ENCODE measurements at places on chromosomes 16 and 17.

GRCh38 chr16:35221482-35222185 is 1762.2 kb downstream of the TP53TG3F start:
- DNase-seq, result no peak

- DNase-seq, result peak; percentile 80
These were observed 91.5 kb upstream of the TMEM97 start for GRCh38 chr17:28227316-28228108.

GRCh38 chr16:51734220-51734619 is 583.1 kb upstream of the SALL1 start:
- no peak for DNase-seq

DNA sequence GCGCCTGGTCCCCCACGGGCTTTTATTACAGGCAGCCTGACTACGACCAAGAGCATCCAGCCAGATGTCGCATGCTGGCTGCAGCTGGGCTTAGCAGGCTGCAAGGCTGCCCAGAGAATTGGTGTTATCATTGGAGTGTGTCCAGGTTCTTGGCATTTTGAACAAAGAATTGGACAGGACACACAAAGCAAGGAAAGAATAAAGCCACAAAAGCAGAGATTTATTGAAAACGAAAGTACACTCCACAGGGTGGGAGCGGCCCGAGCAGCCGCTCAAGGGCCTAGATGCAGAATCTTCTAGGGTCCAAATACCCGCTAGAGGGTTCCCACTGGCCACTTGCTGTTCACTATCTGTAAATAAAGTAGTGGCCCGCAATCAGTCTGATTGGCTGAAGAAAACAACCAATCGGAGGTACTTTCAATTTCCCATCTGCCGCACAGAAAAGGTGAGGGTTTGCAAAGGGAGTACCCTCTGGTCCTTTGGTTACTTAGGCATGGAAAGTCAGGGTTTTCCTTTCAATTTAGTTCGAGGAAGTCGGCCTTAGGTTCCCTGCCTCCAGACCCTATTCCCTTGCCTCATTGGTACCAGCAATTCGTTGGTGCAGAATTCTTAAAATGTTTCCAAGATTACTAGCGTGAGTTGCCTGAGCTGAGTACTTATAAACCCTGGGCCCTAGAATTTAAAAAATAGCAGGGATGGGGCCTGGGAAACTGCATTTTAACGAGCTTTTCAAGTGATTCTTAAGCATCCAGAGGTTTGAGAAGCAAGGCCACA is 38.5 kb upstream of the CNEP1R1 start:
- no peak for DNase-seq

DNA sequence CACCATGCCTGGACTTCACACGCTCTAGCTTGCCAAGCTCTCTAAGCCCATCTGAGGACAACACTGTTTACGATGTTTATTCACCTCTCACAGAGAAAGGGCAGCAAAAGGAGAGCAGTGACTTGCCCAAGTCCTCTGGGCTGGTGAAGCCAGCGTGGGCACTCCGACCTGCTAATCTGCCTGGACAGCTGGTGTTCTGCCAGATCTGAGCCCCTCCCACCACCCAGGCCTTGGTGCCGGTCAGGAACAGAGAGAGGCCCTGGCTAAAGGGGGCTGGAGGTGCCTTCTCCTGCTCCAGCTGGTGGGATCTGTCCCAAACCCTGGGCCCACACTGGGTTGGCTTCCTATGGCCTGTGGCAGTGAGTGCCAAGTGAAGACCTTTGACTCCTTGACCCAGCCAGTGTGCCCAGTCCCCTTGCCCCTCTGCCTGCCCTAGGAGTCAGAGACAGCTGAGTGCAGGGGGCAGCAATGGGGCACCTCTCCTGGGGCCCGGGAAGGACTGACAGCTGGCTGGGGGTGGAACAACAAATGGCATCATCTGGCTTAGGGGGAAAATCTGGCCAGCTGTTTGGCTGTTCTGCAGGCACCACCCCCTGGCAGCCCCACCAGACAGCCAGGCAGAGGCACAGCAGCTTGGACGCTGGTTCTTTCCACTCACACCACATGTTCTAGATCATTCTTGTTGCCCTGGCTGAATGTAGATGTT is 1.8 kb upstream of the SLC4A1 start:
- no peak for DNase-seq

DNA sequence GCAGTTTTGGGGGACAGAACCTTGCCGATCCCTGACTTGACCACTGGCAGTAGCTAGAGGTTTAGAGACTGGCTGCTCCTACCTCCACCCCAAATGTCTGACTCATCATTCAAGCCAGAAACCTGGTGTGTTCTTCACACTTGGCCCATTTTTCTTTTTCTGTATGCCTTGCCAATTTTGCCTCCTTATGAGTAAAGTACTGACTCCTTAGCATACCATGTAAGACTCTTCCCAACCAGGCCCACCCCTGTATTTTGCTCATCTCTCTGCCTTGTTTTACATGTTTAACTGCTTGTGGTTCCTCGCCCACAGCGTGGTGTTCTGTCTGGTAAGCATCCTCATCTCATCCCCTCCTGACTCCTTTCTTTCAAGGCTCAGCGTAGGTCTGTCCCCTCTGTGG is 37.9 kb downstream of the NUP88 start:
- no peak for DNase-seq

DNA sequence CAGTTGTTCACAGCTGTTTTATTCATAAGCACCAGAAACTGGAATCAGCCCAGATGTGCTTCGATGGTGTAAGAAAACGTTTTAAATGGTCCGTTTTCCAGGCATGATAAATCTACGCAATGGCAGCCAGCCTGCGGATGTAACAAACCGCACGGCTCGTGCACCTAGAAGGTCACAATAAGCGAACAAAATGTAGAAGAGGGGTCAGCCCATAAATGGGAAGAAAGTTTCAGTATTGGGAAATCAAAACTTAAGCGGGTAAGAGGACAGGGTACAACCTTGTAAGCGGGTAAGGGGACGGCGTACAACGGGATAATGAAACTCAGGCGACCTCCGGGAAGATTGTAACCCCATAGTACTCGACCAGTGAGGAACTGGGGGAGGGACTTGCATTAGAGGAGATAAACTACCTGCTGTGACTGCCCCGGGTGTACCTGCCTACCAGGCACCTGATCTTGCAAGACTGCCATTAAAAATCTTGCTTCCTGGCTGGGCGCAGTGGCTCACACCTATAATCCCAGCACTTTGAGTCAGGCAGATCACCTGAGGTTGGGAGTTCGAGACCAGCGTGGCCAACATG is 66.6 kb downstream of the ANKRD11 start:
- DNase-seq, result no peak

DNA sequence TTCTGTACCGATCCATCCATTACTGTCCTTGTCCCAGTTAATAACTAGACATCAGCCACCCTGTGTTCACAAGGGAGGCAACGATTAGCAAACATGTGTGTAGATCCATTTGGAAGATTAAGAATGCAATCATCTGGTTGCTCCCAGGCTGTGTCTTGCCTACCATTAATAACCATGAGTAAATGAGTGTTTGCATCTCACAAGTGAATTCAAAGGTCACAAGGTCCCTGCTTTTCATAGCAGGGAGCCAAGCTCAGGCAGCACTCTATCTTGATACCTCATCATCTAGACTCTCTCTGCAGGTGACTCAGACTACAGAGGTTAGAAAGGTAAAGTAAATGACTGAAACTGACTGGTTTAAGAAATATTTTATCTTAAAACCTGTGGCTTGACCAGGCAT is 25.3 kb downstream of the VWA3A start:
- no peak for DNase-seq

GRCh38 chr16:49560004-49560830 is 186.6 kb downstream of the C16orf78 start:
- no peak for DNase-seq

DNA sequence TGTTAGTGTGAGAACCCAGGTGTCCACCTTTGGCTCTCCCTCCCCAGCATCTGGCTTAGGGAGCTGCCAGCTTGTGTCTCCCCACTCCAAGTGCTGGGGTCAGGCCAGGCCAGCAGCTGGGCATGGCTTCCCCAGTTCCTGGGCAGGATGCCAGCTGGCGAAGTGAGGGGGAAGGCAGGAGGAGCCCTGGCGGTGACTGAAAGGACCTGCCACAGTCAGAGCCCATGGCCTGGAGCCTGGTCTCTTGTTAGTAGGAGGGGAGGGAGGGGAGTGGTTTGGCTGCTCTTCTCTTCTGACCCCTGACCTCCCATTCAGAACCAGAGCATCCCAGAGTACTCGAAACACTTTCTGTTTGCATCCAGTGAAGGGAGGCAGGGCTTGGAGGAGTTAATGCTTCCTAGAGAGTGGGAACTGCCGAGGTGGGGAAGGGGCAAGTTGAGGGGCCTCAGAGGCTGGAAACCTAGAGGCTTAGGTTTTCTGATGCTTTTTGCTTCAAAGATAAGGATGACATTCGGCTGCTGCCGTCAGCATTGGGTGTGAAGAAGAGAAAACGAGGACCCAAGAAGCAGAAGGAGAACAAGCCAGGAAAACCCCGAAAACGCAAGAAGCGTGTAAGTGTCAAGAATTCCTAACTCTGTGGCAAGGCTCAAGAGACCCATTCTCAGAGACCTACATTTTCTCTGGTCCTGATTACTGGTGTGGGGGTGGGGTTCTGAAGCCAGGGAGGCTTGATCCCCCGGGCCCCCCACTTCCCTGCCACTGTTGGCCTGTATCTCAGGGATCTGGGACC is 772 bp downstream of the CHD3 start:
- peak; percentile 84 for DNase-seq

GRCh38 chr17:330993-331701 is 21.5 kb downstream of the RPH3AL start:
- no peak for DNase-seq

GRCh38 chr16:81707411-81708265 is 71.5 kb upstream of the PLCG2 start:
- DNase-seq, result no peak

- DNase-seq, result no peak
These were observed 33.7 kb upstream of the ALDH3A1 start for GRCh38 chr17:19781488-19782458.

GRCh38 chr16:8858994-8859912 is 9.6 kb downstream of the CARHSP1 start:
- no peak for DNase-seq

DNA sequence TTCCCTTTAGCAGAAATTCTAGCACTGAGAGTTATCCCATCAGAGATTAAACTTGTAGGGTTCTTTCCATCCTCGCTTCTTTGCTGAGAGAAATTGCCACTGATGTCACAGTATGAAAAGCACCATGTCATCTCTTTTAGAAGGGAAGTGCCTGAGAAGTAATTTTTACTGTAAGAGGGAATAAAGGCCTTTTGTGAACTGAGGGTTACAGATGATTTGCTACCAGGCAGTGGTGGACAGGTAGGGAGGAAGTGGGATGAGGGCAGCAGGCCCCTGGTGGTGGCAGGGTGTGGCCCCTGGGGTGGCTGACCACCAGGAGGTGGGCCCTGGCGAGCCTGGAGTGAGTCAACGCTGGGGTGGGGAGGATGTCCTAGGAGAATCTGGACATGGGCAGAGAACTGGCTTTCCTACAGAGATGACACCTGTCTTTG is 6.4 kb upstream of the MILR1 start:
- DNase-seq, result no peak

DNA sequence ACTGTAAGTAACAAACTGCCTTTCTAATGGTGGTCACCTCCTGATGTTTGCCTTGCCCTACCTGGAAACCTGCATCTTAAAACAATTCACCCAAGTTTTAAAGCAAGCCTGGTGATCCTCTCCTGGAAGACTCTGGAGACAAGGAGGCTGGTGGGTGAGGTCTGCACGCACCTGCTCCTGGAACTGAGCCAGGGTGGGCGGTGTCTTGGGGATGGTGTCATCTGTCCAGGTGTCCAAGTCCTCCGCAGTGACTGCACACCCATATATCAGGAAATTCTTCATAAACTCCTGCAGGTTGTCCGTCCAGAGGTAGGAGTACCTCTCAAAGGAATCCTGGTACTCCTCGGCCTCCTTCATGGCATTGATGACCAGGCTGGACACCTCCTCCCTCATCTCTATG is 44.9 kb downstream of the DNAH17 start:
- DNase-seq, result no peak

DNA sequence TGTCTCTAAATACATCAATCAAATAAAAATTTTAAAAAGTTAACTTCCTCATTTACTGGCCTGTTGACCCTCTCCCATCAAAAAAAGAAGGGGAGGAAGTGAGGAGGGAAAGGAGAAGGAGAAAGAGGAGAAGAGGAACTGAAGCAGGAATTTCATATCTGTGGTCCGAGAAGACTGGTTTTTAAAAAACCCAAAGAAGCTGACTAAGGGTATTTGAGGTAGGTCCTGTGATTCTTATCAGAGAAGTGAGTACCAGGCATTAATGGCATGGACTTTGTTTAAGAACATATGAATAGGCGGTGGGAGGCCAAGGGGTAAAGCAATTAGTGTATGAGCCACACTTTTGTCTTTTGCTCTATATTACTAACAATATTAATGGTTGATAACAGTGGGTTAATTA is 2.0 kb downstream of the SLC46A1 start:
- no peak for DNase-seq

- no peak for DNase-seq
These were observed 12.9 kb upstream of the KATNB1 start for GRCh38 chr16:57722651-57723050.

DNA sequence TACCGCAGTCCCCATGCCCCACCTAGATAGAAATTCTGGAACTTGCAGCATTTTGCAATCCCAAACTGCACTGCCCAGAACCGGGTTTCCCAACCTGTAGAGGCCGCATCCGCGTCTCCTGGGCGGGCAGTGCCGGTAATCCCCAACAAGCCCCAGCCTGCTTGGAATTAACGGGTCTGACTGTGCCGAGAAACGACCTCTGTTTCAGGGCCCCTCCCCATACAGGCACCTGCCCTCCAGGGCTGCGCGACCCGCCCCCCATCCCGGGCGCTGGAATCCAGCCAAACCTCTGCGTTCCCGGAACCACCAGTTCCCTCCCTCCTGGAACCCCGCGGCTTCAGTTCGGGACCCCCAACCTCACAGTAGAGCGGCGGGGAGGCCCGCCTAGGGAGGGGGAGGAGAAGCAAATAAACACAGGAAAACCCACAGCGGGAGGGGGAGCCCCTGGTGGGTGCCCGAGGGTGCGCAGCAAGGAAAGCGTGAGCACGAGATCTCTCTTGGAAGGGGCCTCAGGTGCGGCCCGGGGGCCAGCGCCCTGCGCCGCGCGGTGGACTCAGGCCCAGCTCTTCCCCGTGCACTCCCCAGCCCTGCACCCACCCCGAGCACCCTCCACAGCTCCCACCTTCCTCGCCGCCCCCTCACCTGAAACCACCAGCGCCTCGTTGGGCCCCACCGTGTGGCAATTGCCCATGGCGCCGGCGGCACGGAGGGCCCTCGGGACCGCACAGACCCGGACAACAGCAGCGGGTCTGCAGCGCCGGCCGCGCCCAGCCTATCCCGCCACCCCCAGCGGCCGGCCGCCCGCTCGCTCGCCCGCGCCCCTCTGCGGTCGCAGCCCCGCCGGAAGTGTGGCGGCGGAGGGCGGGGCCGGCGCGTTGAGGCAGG is at the start of gene FLOT2:
Gene FLOT2 (minus strand): TSS at position 850 of the 885 bp plus-strand sequence. CDS start 159 bp downstream, at position 691.
- peak; percentile 60 for DNase-seq

- no peak for DNase-seq
These were observed 144.0 kb upstream of the CHMP6 start for GRCh38 chr17:80847496-80848230.

Data from renal pelvis (tissue), 12 donors.